ENCODE measurements at places on chromosomes 5 and 9.
A peak's percentile ranks its signal among the peaks of the same experiment; 100 is the strongest.

DNA sequence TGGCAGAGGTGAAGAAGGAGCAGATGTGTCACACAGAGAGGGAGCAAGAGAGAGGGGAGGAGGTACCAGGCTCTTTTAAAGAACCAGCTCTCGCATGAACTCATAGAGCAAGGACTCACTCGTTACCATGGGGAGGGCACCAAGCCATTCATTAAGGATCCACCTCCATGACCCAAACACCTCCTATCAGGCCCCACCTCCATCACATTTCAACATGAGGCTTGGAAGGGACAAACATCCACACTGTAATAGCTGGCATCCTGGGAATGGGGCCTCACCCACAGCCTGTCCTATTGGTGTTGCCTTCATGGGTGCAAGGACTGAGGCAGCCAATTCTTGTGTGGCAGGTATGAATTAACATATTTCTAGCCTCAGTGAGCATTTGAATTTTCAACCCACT is 11.6 kb upstream of the TNFAIP8 start:
- no peak for DNase-seq

DNA sequence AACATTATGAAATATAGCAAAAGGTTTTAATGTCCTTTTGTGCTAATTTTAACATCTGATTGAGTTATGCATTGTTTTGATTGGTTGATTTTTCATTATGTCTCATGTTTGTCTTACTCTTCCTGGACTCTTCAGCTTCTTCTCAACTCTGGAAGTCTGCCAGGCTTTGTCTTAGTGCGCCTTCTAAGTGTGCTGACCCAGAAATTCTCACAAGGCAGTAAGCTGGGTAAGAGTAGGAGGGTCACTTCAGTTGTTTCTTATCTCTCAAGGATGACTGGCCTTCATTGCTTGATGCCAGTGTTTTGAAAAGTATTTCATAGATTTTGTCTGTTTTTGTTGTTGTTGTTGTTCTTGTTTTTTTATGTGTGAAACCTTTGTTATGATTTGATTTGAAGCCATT is 59.2 kb downstream of the RIC1 start:
- DNase-seq, result no peak

GRCh38 chr9:107639426-107639825 is 149.9 kb upstream of the KLF4 start:
- peak; percentile 25 for DNase-seq

- DNase-seq, result no peak
These were observed 10.7 kb downstream of the OR1L8 start for GRCh38 chr9:122572456-122572855.

- no peak for DNase-seq
These were observed 1328.6 kb downstream of the PTPRD start for GRCh38 chr9:9284201-9284600.

DNA sequence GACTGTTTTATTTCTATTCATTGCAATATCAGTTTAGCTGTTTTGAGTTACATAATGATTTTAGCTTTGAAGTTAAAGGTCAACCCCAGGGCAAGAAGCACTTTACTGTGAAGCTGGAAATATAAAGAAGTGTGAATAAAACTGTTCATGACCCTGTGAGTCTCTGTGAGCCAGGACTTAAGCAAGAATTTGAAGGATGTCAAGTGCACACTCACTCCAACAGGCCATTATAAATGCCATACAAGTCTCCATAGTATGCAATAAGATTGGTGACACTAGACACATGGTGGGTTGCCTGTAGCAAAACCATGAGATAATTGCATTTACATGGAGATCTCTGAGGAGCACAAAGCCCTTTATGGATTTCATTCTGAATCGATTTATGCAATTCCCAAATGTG is 318.7 kb upstream of the ITGA1 start:
- DNase-seq, result no peak

- DNase-seq, result no peak
These were observed 18.3 kb downstream of the ASPN start for GRCh38 chr9:92463984-92464383.

DNA sequence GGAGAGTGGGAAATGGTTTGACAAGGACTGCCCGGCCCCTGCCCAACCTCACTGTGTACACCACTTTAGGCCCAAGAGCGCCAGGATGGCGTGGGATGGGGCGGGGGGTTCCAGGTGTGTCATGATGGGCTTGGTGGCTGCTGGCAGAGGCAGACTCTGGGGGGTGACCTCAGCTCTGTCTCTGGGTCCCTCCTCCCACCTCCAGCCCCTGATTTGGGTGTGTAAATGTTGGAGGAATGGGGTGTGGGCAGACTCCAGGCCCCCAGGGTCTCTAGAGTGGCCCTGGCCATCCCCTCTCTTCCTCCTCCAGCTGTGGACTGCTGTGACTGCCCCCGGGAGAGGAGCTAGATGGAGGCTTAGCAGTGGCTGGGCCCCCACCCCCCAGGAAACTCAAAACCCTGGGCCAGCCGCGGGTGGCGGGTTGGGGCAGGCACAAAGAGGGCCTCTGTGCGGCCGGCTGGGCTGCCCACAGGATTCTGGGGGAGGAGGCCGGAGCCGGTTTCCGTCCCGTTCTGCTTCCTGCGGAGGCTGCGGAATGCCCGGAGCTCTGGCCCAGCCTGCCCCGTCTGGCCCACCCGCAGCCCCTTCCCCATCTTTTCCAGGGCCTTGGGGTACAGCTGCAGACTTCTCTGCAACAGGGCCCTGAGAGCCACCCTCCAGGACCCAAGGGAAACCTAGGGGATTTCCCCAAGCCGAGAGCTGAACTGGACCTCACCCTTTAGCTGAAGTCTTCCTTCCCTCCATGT is 23.1 kb downstream of the CXXC5 start:
- no peak for DNase-seq

- no peak for DNase-seq
These were observed 17.1 kb downstream of the F2R start for GRCh38 chr5:76733049-76733417.

GRCh38 chr5:178090856-178091255 is 22.5 kb upstream of the N4BP3 start:
- DNase-seq, result no peak

DNA sequence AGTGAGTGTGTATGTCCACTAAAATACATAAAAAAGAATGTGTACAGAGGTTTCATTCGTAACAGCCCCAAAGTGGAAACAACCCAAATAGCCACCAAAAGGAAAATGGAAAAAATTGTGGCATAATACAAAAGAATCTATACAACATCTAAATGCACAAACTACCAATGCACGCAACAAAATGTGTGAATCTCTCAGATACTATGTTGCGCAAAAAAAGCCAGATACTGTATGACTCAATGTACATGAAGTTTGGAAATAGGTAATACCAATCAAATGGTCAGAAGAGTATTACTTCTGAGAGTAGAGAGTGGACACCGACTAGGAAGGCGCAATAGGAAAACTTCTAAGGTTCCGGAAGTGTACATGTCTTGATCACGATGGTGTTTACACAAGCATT is 2.4 kb downstream of the XPA start:
- DNase-seq, result no peak

DNA sequence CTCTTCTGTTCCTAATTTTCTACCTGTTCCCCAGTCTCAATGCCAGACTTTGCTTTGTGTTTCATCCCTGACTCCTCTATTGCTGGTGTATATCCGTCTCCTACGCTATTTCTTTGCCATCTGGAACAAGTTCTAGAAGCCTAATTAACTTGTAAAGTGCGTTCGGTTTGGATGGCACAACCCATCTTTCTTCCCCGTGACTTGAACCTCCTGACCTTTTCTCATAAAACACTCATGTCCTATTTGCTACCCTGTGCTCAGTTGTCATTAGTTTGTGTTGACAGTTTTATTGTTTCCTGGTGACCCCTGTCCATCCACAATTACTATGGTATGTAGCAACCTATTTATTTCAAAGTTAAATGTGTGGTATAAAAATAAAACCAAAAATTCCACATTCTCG is 323.5 kb downstream of the TLE4 start:
- no peak for DNase-seq

- DNase-seq, result no peak
These were observed 77.9 kb upstream of the VPS13A start for GRCh38 chr9:77099388-77099787.

DNA sequence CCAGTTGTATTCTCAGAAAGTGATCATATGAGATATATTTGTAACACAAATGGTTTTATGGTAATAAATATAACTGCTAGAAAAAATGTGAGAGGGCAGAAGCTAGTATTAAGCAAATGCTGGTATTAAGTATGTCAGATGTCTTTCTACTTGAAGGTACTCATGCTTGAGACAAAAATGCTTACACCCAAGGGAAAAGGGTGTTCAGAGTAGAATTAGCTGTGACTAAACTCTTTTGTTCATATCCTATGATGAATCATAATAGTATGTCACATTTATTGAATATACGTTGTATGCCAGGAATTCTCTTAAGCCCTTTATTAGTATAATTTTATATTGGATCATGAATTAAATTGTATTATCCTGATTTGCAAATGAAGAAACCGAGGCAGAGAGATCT is 2.2 kb downstream of the ADGRV1 start:
- no peak for DNase-seq

DNA sequence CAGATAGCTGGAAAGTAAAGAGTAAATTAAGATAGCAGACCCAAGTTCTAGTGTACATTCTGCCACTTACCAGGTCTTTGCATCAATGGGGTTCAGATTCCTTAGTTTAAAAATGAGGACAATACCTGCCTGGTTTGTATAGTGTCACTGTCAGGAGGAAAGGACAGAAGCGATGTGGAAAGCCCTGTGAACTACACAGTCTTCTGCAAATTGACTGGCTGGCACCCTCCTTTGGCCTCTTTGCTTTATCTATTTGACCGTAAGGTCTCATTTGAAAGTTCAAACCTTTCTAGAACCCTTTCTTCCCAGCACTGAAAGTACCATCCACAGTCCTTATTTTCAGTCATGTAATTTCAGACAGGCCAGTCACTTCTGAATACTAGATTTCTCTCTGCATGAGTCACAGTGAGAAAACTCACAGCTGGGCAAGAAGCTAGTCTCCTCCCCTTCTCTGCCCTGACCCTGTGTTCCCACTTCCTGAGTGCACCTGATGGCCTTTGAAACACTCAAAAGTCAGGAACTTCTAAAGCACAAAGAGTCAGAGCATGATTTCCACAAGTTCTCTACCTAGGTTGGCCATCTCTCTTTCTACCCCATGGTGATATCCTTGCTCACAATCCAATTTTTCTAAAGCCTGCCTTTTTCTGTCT is 91.3 kb upstream of the RASEF start:
- DNase-seq, result no peak

DNA sequence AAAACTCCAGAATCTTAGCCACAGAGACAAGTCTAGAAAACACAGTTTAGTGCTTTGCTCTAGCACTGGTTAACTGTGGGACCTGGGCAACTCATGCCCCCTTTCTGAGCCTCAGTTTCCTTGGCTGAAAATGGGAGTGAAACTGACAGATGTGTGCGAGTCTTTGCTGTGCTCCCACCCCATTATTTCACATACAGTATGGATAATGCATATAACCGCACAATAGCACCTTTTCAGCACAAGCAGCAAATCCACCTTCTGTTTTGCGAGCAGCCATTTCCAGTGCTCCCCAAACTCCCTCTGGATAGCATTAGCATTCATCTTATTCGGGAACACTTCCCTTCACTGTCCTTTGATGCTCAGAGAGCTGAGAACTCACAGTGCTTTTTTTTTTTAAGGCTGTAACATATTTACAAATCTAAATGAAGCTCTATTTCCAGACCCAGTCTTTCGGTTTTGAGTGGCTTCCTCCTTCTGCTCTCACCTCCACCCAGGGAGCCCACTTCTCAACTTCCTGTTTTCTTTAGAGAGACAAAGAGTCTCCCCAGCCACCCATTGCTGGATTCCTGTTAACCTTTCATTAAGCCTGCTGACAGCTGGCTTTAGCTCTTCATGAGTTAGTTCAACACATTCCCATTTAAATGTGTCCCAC is 49.2 kb downstream of the TIMD4 start:
- peak; percentile 91 for DNase-seq

- no peak for DNase-seq
These were observed 88.6 kb upstream of the GABRP start for GRCh38 chr5:170694911-170695310.

GRCh38 chr5:68374796-68375518 is 159.4 kb downstream of the PIK3R1 start:
- no peak for DNase-seq

GRCh38 chr5:756171-756570 is 28.4 kb downstream of the ZDHHC11B start:
- DNase-seq, result no peak

DNA sequence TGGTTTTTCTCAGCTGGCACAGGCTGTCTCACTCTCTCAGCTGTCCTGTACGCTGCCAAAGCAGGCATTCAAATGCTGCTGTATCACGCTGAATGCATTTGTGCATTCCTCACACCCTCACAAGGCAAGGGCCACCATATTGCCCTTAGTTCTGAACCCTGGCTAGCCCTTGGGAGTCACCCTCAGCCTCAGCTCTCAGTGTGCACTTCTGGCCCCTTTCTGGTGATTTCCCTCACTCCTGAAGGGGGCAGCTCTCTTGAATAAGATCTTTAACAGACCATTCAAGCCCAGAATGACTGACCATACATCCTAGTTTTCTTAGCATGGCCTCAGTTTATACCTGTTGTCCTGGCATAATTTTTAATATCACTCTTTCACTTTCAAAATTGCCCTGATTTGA is 84.3 kb downstream of the HTR1A start:
- DNase-seq, result no peak

GRCh38 chr9:128375865-128376264 is 4.7 kb downstream of the URM1 start:
- no peak for DNase-seq

GRCh38 chr9:7234144-7234543 is 476.4 kb downstream of the KDM4C start:
- DNase-seq, result no peak

GRCh38 chr5:122429545-122430318 is 117.7 kb downstream of the SNCAIP start:
- no peak for DNase-seq

GRCh38 chr9:111959468-111960359 is 63.1 kb downstream of the UGCG start:
- DNase-seq, result peak; percentile 83

DNA sequence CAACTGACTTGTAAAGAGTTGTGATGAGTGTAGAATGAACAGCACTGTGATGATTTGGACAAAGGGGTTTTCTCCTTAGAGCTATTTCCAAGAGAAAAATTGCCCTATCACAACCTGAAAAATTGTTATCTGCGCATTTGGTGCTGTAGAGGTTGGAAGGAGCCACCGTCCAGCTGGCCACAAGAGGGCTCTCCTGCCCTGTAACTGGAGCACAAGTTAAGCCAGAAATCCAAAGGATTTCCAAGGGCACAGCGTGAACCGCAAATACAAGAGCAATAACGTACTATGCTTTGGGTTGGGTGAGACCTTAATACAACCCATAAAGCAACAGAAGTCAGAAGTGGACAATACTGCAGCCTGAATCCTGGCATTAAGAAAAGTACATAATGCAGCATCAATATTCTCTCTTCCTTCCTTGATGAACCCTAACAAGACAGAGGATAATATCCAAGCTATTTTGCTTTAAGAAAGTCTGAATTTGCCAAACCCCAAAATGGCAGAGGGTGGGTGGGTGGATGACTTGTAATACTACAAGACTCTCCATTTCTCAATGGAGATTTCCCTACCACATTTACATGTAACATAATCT is 56.8 kb upstream of the SMIM32 start:
- DNase-seq, result peak; percentile 57

GRCh38 chr5:172173564-172174153 is 14.4 kb downstream of the STK10 start:
- no peak for DNase-seq

All from NCI-H2029 (cell line).